ENCODE measurements at places on chromosomes 7 and 10.

- no peak for DNase-seq
Observed at GRCh38 chr10:609868-610545, 79.5 kb downstream of the DIP2C start.

DNA sequence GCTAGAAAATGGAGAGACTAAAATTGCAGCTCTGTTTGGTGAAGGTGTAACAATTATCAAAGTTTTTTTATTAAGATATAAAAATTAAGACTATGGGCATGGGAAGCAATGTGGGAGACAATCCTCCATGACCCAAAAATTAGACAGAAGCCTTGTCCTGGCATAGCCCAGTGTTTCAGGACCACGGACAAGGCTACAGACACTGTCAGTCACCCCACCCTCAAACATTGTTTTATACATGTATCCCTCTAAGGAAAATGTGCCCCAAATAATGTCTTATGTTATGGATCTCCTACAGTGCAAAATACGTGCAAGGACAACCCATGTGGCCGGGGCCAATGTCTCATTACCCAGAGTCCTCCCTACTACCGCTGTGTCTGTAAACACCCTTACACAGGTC, 24.0 kb downstream of the HABP2 start:
- no peak for DNase-seq

GRCh38 chr10:78602201-78602932, 466.4 kb upstream of the ZMIZ1 start:
- no peak for DNase-seq

DNA sequence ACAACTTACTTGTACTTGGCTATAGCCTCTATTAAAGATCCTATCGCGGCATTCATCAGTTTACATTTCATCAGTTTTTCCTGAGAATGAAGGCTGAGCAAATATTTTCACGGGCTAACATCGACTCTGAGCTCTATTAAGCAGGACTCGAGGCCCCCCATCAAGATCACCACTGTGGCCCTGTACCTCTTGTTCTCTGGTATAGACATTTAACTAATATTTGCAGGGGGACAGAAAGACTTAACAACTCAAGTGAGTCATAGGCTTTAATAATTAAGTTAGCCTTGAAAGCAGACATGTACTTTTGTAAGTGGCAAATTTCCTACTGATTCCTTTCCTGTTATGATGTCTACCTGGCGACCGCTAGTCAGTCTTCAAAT, 45.4 kb downstream of the DOCK4 start:
- no peak for DNase-seq

DNA sequence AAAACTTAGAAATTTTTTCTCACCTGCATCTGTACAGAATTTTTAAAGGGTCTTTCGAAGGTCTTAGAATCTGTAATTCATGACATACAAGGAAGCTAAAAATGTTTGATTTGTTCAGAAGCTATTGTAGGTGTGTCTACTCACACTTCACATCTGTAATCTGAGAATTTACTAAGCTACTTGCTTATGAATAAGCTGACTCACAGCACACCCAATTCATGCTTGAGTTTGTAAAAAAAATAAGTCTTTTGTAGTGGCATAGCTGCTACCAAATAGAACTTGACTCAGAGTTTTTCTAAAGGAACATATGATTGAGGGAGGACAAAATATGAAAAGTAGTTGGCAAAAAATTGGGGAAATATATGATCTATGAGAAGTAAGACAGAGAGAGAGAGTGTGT, 12.7 kb upstream of the AGR2 start:
- DNase-seq, result no peak

GRCh38 chr7:1523208-1523607, 7.3 kb upstream of the MAFK start:
- DNase-seq, result no peak

GRCh38 chr10:133373174-133374090, at the start of gene ECHS1:
TSS of gene ECHS1 (minus strand) at chr10:133373354. CDS start at chr10:133373333, 21 bp downstream.
- DNase-seq, result peak; percentile 94

DNA sequence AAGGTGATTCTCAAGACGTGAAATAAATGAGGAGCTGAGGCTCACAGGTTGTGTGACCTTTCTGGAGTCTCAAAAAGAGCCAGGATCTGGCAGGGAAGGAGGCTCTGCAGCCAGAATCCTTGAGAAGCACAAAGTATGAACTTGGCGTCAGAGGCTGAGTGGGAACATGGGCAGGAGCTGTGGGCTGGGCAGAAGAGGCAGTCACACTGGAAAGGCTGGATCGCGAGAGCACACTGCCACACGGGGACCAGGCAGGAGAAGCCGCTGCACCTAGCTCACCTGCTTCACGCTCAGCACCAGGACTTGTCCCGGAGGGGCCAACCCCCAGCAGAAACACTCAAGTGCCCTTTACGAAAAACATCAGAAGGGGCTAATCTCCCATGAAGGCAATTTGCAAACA, 535.0 kb downstream of the TNS3 start:
- DNase-seq, result no peak

DNA sequence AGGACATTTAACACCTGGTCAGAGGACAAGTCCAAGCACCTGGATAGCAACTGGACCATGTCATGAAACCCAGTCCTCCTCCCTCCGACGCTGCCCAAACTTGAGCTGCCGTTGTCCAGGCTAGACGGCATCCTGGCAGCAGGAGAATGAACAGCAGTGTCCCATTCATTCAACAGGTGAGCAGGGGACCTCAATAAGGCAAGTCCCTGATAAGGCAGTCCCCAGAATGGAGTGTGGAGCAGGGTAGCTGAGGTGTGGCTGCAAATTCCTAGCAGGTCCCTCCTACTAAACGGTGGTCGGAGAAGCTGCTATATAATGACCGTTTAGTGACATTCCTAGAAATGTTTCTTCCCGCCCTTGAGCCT, 169.8 kb downstream of the PRKAG2 start:
- no peak for DNase-seq

DNA sequence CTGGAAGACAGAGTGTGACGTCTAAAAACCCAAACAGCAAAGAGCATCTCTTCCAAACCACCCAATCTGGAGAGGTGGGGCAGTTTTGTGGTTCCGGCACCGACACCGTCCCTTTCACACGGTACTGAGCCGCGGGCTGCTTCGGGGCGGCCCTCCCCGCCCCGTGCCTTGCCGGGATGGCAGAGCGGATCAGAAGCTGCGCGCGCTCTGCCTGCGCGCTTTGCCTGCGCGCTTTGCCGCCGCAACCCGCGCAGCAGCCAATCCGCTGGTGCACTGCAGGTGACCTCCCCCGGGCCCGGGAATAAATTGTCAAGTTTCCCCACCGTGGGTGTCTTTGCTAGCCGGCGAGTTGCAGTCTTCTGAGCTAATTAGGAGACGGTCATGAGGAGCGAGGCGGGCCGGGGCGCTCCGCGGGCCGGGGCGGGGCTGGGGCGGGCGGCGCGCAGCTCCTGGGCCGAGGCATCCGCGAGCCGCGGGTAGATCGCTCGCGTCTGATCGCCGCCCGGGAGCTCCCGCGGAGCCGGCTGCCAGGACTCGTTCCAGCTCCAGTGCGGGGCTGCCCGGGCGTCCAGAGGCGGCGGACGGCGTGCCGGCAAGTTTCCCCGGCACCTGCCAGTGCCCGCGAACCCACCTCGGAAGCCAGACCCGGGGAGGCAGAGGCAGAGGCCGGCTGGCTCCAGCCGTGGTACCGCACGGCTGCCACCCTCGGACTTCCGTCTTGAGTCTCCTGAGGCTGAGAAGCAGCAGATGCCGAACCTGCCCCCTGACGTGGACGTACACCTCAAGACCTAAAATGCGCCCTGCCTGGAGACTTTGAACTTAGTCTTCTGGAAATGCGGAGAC, 536.0 kb upstream of the GALNT17 start:
- no peak for DNase-seq

GRCh38 chr10:92571649-92572048, 2.2 kb downstream of the IDE start:
- no peak for DNase-seq

DNA sequence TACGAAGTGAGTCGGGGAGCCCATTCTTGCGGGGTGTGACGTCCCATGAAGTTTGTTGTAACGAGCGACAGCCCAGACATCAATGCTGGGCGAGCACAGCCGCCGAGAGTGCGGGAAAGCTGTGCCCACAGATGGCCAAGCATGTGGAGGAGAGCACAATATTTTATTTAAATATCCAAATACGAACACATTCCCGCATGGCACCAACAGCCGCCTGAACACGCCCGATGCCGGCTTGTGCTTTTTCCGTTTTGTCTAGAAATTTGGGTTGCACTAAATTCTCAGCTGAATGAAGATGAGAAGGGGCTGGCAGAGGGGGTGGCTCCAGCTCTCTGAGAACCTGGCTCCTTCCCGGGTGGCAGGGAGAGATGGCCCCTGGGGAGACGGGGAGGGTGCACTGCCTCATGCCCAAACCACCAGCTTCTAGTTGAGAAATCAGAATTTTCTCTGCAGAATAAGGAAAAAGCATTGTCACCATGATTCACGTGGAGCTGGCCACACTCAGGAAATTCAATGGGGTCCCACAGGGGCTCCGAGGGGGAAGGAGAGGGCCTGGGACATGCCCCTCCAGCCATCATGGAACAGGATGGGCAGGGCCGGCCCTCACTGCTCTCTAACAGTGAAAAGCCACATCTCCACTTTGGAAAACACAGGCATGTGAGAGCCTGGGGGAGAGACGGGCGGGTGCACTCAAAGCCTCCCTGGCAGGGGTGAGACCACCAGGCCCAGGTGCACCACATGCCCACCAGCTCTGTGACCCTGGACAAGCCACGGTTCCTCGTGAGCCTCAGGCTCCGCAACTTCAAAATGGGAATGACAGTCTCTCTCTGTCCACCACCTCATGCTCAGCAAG, 48.3 kb downstream of the EBF3 start:
- no peak for DNase-seq

DNA sequence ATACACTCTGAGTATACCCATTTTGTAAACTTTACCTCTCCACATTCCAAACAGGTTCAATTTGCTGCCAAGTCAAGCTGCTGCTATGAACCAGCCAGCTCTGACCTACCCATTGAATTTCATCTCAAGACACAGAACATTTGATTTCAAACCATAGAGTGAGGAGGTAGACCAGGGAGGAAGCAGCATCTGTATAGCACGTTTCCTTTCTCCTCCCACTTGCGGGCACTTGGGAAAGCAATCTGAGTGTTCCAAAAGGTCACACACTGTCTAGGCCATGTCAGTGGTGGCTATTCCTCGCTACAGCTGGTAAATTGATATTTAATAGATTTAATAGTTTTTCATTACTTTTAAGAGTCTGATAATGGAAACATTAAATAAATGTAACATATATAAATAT, 147.8 kb upstream of the EEPD1 start:
- no peak for DNase-seq

DNA sequence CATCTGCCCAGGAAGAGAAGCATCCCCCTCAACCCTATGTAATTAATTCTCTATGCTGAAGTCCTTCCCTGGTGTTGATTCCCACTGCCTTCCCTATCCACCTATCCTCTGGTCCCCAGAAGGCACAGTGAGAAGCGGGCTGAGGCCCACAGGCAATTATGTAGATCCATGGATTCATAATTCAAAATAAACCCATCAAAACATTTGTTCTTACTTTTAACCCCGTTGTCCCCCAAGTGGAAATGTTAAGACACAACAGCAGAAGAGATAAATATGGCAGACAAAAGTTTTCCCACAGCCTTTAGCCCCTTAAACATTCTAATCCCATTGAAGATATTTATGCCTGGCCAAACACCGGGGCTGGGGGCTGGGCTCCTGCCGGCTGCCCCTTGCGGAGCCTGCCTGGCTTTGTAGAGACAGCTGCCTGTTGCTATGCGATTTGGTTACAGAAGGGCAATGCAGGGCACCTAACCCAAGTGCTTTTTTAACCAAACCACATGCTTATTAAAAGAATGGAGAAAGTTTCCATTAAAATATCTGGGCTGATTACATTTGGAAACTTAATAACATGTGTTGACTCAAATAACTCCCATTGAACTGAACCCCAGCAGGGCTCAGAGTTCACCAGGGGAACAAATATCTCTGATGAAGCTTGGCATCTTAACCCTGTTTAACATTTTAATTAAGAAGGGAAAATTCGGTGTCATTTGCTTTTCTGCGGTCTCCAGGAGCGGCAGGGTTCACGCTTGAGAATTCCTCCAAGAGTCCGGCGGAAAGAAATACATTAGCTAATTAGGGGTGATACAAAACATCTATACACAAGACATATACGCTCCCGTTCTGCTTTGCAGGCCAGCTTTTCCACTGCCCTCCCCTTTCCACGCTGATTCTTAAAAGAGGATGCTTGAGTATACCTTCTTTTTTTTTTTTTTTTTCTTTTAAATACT, 110.8 kb upstream of the FGFR2 start:
- DNase-seq, result no peak

DNA sequence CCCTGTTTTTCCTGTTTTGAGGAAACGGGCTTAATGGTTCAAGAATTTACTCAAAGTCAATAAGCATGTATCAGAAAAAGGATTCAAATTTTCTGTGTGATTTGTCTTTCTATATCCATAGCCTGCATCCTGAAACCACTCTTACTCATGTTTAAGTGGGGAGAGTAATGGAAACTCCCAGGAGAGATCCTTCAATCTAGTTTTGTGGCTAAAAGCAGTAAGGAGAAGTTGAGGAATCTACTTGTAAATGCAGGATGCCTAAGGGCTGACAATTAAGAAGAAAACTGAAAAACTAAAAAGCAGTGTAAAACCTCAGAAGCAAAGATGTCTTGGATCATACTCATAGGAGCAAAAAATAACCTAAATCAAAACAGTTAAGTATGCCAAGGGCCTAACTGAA, 68.1 kb upstream of the GRID1 start:
- no peak for DNase-seq

GRCh38 chr7:86848226-86848625, 204.5 kb downstream of the GRM3 start:
- DNase-seq, result no peak

Measured in pancreas (tissue), 10 donors.